ENCODE measurements at places on chromosomes 6 and 20. TPM values are rescaled to one million over a fixed set of nuclear protein-coding genes. Genes with fewer than 3 reads are reported as not detected.
A peak's percentile ranks its signal among the peaks of the same experiment; 100 is the strongest.

DNA sequence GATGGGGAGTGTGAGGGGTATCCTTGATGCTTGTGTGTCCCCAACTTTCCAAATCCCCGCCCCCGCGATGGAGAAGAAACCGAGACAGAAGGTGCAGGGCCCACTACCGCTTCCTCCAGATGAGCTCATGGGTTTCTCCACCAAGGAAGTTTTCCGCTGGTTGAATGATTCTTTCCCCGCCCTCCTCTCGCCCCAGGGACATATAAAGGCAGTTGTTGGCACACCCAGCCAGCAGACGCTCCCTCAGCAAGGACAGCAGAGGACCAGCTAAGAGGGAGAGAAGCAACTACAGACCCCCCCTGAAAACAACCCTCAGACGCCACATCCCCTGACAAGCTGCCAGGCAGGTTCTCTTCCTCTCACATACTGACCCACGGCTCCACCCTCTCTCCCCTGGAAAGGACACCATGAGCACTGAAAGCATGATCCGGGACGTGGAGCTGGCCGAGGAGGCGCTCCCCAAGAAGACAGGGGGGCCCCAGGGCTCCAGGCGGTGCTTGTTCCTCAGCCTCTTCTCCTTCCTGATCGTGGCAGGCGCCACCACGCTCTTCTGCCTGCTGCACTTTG lies at the start of gene TNF:
TNF (plus strand) TSS at position 231 of the 567 bp plus-strand sequence; CDS start at position 408, 177 bp downstream.
- peak; percentile 17 for DNase-seq

DNA sequence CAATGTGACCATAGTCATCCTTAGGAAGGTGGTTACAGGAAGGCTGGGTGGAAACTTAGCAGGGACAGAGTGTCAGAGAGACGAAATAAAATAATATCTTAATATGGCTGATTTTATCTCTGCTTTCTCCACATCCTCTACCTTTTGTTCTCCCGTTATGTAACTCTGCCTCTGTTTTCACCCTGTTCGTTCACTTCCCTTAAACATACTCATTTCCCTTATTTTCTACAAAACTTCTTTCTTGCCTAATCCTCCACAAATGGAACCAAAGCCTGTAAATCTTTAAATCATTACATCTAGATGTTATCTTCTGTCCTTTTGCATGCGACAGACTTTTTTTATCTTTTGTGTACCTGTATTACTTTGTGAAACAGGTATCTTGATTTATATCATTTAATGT lies 23.3 kb upstream of the CRIP3 start:
- no peak for DNase-seq

DNA sequence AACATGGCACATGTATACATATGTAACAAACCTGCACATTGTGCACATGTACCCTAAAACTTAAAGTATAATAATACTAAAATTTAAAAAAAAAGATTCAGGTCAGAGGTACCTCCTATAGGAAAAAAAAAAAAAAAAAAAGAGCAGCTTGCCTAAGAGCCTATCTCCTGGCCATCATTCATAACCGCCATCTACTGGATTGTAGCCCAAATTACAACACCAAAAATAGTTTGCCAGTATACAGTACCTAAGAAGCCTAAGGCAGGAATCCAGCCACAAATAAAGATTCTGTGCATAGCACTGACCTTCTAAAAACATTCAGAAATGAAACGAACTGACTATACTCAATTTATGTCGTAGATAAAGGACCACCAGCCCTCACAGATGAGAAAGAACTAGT lies 438.4 kb upstream of the ADGRB3 start:
- peak; percentile 31 for DNase-seq

- DNase-seq = no peak
Observed at GRCh38 chr6:119352001-119352400, 2.4 kb upstream of the MAN1A1 start.

- DNase-seq = no peak
Observed at GRCh38 chr20:33584976-33585375, 77.2 kb upstream of the C20orf144 start.

PAK5 gene
- total RNA-seq = not detected

DNA sequence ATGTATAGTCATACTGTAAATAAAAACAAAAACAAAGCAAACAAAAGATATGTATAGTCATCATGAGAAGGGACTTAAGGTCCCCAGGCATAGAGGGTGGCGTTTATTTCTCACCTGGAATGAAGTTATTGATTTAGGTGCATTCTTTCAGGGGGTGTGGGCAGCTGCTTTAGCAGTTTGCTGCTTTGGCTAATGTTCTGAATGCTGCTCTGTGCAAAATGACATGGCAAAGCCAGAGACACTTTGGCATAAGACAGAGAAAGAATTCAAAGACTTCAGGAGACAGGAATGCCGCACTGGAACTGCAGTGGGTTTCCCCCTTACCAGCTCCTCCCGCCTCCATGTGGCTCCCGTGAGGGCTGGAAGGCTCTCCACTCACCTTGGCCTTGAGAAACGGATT lies 36.4 kb upstream of the NELFCD start:
- no peak for DNase-seq

GRCh38 chr6:168376120-168376519 lies 56.5 kb upstream of the DACT2 start:
- no peak for DNase-seq

TRIM10 gene
- not detected for total RNA-seq

- DNase-seq = peak; percentile 67
Observed at GRCh38 chr6:111478064-111478476, 4.9 kb downstream of the REV3L start.
